ENCODE measurements at places on chromosomes 3 and 15.

DNA sequence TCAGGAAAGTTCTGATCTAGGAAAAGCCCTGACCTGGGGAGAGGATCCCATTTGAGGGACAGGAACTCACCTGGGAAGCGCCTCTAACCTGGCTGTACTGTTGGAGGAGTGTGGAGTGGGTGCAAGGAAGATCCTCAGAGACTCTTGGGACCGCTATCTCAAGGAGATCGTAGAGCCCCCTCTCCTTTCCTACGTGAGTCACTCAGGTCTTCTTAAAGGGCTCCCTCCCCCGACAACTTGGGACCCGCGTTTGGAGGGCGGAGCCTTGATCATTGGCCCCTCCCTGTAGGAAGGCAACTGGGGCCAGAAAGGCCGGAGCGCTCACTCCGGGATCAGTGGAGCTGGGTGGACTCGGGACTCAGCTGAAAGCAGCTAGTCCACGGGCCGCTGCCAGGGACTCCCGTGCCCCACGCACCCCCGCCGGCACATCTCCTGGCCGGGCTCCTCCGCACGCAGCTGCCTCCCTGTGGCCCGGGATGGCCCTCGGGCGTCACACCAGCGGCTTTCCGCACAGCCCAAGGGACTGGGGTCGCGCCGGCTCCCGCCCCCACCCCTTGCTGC lies 520 bp downstream of the SLC26A6 start:
- DNase-seq: peak; percentile 69

GRCh38 chr15:78681281-78682003 lies 40.4 kb upstream of the CHRNB4 start:
- peak; percentile 31 for DNase-seq

DNA sequence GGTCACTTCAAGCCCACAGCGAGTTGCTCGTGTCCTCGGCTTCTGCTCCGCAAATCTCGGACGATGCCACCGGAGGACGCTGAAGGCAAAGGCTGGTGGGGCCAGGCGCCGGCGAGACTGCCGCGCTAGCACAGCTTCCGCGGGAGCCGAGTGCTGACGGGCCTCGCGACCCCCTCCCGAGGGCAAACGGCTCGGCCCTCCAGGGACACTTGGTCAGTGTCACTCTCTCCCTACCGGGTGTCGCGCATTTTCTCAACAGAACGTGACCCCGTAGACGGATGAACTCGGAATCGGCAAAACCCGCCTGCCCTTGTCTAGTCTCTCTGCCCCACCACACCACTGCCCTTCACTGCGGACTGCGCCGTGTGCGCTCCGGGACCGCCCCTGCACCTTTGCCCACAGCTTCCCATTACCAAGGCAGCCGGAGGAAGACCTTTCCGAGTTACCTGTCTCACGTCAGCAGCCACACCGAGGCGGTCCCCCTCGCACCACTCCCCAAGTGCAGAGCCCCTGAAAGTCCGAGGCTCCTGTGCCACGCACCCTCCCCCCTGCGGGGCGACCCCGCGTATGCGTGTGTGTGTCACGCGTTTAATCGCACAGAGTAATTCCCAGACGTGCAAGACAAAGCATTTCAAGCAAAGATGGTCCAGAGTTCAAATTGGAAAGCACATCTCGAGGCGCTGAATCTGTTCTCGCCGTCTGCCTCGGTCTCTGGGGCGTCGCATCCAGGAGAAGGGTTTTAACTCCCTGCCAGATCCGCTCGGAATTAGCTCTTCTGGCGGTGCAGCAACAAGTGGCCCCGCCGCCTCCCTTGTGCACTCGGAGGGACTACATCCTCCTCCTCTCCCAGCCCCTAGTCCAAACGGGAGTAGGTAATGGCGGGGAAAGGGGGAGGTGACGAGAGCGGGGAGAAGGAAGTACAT lies 245.0 kb upstream of the TOPAZ1 start:
- peak; percentile 71 for DNase-seq

DNA sequence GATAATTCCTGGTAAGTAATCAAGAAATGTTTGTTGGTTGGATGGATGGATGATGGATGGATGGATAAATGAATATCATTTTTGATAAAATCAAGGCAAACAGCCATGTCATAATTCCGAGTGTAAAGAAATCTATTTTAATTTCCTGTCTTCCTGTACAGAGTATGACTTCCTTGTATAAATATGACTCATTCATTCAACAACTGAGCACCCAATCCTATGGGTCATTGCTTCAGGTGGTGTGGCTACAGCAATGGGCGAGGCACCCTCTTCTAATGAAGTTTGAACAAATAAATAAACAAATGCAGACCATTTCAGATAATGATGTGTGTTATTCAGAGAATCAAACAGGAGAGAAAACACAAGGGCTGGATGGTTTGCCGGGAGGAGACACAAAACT lies 198.7 kb downstream of the TNIK start:
- DNase-seq: no peak

GRCh38 chr3:107206141-107206540 lies 171.1 kb upstream of the CCDC54 start:
- no peak for DNase-seq

GRCh38 chr15:66955871-66956585 lies 109.4 kb upstream of the SMAD3 start:
- DNase-seq: peak; percentile 94

GRCh38 chr15:73786538-73786937 lies 33.4 kb upstream of the INSYN1 start:
- DNase-seq: no peak

DNA sequence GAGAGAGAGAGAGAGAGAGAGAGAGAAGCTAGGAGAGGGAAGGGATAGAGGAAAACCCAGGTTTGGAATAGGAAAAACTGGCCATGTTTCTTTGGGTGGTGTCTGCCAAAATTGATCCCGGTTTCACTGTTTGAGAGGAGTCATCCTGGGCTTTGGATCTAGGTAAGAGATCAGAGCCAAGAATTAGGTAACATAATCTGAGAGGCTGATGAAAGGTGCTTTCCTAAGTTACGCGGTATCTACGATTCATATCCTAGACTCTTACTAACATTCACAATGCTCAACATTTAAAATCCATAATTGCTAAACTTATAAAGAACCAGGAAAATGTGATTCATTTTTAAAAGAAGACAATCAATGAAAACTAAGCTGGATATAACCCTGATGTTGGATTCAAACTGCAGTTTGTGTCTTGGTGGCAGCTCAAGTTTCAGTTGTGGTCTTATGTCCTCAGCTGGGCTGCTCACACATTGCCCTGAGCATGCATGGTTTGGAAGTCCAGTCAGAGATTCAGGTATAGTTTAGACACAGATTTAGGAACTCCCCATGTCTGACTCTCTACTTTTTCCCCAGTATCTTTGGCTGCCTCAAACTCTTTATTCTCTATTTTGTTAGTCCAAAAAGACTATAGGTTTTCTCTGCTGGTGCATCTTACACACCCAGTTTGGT lies 42.5 kb upstream of the FMN1 start:
- no peak for DNase-seq

DNA sequence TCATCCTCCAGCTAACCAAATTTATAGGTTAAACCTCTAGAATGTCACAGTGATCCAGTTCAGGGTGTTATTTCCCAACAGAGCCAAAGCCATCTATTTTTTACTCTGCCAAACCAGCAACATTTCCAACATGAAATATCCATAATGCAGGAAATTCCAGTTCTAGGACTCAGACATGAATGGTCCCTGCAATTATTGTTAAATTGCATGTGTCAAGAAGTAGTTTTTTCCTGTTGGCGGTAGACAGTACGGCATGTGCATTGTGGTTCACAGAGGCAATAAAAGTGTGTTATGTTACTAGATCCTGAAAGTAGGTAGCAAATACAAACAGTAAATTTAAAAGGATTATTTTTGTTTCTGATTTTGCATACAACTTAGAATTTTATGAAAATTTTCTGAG lies 215.7 kb upstream of the THBS1 start:
- no peak for DNase-seq

GRCh38 chr3:194314388-194315068 lies 36.6 kb downstream of the CPN2 start:
- no peak for DNase-seq

DNA sequence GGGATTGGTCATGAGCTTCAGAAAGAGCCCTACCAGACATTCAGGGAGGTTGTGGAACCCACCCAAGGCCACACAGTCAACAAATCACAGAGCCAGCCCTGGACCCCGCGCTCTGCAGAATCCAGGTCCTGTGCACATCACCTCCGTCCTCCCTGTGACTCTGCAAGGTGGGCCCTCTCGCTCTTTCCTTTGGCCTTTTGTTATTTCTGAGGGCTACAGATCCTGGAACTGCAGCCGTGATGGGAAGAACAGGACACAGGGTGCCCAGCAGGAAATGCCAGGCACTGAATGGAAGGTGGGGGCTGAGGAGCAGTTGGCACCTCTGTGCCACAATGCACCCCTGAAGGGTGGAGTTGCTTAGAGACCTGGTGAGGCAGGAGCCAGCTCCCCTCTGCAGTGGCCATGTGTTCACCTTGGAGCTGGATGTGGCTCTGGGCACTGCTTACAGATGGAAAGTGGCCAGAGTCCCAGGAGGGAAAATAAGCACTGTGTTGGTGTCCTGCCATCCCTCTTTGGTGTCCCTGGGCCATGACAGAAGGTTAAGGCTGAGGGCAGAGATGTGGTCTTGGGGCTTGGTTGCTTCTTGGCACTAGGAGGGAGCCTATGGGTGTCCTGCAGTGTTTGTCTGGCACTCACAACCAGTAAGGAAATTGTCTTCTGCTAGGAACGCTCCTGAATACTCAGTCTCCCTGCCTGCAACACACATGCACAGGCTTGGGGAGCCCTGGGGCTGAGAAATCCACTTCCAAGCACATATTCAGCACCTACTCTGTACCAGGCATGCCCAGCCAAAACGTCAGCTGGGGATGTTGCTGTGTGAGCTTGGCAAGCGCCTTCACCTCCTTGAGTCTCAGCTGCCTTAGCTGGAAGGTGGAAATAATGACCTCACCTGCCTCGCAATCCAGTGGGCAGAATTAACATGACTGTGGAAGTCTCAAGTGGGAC lies 98.0 kb upstream of the SLC6A6 start:
- DNase-seq: no peak

GRCh38 chr3:89216016-89216739 lies 108.8 kb downstream of the EPHA3 start:
- no peak for DNase-seq

- no peak for DNase-seq
Observed at GRCh38 chr3:50817756-50818529, 143.2 kb downstream of the DOCK3 start.

DNA sequence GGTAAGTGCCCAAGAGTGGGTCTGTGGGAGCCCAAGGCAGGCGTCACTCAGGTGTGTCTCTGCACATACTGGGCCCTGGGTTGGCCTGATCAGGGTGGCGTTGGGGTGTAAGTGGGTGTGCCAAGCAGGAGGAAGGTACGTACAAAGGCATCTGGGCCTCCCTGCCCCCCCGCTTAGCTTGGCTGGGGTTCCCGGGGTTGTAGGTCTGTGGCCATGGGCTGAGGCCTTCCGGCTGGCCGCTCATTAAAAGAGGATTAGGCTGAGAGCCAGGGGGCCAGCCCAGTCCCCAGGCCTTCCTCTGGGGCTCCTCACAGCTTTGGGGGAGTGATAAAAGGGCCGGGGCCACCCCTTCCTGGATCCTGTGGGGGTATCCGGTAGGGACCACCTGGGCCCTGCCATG lies 13.3 kb downstream of the SEMA3F start:
- no peak for DNase-seq
